ENCODE measurements at places on chromosomes 2 and 18. TPM values are rescaled to one million over a fixed set of nuclear protein-coding genes. Genes with fewer than 3 reads are reported as not detected.

Gene LIPG
- 3.6 TPM for total RNA-seq

Gene GCKR
- total RNA-seq = 0.20 TPM

Gene LTBP1
- total RNA-seq = 77.0 TPM

Gene RNMT
- total RNA-seq = 38.8 TPM

Gene CNTNAP5
- total RNA-seq = 63.2 TPM

Gene AQP4
- total RNA-seq = 1,006 TPM

Gene SF3B1
- total RNA-seq = 336 TPM

Gene IL1B
- total RNA-seq = 1.5 TPM

Gene TMEM150A
- 5.4 TPM for total RNA-seq

Gene ACMSD
- not detected for total RNA-seq

Gene PELI1
- total RNA-seq = 21.9 TPM

Gene IL36G
- total RNA-seq = 0.28 TPM

Gene HOXD8
- total RNA-seq = 10.5 TPM

Gene RAX
- 0.22 TPM for total RNA-seq

Gene DAPL1
- 1.8 TPM for total RNA-seq

GRCh38 chr2:160522951-160523710 lies 29.5 kb upstream of the RBMS1 start:
- no peak for DNase-seq

DNA sequence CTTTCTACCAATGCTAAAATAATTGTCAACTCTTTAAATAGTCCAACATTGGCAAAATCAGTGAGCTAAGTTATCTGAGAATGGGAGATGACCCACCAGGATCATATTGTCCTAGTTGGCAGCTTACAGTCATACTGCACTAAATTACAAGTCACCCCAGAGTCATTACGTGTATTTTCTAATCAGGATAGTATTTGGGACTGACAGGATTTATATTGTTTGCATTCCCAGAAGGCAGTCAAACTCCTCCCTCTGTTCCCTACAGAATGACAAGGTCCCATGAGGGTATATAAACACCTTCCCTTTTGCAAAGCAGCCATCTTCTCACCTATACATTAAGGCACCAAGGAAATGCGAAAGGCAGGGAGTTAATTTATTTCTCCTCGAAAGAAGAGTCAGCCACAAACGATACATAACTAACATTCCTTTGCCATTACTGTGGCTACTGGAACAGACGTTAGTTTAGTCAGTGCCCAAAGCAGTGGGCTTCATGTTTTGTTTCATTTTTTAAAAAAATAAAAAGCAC lies 125.3 kb downstream of the ANTXR1 start:
- no peak for DNase-seq

- no peak for DNase-seq
Observed at GRCh38 chr18:9642799-9643462, 28.6 kb upstream of the PPP4R1 start.

GRCh38 chr2:238948765-238949641 lies 101.1 kb downstream of the TWIST2 start:
- no peak for DNase-seq

GRCh38 chr18:33577685-33578517 lies at the start of gene ASXL3:
ASXL3 (plus strand) TSS chr18:33578219; CDS start chr18:33578632, 413 bp downstream.
- DNase-seq = peak; percentile 91

DNA sequence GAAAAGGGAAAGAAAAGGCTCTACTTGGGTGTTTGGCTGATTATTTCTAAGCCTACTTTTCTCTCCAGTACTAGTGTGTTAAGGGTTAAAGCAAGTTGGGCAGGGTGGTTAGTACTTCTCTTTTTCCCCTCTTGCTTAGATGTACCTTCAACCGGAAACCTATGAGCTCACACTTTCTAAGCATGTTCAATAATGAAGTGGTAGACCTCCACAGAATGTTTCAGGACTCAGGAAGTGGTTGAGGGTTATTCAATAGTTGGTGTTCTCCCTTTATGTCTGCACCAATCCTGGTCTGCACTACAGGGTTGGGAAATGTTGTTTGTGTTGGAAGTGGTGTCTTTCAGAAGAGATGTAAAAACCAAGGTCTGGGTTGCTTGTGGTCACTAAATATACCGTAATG lies 137.1 kb downstream of the ZEB2 start:
- no peak for DNase-seq

- DNase-seq = no peak
Observed at GRCh38 chr2:9163306-9164111, 43.1 kb upstream of the ASAP2 start.

- DNase-seq = no peak
Observed at GRCh38 chr2:203022751-203023150, 8.1 kb downstream of the NBEAL1 start.

- DNase-seq = no peak
Observed at GRCh38 chr18:23142251-23142929, 7.1 kb downstream of the CABLES1 start.

- DNase-seq = no peak
Observed at GRCh38 chr2:37635504-37636380, 35.7 kb downstream of the CDC42EP3 start.

GRCh38 chr2:112163541-112163981 lies 25.4 kb downstream of the FBLN7 start:
- DNase-seq = no peak

- peak; percentile 78 for DNase-seq
Observed at GRCh38 chr18:13220361-13220991, 1.9 kb downstream of the LDLRAD4 start.

DNA sequence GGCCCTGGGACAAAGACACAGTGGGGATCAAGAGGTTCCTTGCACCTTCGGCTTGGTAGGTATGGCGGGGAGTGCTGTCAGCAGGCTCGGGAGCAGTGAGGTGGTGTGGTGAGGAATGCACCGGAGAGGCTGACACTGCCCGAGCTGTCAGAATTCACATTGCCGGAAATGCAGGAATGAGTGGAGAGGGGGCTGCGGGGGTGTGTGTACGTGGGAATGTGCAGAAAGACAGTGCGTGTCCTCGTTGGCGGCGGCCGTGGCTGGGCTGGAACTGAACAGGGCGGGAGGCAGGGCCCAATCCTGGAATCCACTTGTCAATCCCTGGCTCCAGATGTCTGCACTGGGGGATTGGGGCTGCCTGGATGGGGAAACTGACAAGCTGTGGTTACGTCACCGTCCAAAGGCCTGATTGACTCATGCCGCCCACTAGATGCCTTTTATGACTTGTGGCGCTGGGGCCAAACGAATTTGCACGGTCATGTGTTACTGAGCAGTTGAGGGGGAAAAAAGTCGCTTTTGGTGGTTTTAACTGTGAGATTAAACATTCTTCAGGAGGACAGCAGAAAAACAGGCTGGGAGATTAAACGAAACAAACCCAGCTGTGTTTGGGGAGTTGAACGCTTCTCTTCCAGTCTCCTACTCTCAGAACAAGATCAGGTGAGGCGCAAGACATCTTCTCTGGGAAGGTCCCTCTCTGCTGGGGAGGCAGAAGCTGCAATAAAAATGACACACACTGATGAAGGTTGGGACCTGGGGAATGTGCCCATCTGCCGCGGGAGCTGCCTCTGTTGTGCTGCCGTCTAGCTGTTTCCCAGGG lies 189.4 kb upstream of the GLI2 start:
- no peak for DNase-seq

DNA sequence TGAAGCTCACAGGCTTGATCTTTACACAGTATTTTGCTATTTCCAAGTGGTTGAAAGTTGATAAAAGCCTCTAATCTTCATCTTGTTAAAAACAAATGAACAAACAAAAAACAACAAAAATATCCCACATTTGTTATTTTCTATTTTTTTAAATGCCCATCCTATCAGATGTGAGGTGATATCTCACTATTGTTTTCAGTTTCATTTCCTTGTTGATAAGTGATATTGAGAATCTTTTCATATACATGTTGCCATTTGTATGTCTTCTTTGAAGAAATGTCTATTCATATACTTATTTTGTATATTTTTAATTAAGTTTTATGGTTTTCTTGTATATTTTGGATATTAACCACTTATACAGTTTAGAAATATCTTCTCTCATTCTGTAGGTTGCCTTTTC lies 175.8 kb downstream of the CALCRL start:
- DNase-seq = no peak

GRCh38 chr18:74609535-74609934 lies 11.9 kb downstream of the ZNF407 start:
- DNase-seq = no peak

DNA sequence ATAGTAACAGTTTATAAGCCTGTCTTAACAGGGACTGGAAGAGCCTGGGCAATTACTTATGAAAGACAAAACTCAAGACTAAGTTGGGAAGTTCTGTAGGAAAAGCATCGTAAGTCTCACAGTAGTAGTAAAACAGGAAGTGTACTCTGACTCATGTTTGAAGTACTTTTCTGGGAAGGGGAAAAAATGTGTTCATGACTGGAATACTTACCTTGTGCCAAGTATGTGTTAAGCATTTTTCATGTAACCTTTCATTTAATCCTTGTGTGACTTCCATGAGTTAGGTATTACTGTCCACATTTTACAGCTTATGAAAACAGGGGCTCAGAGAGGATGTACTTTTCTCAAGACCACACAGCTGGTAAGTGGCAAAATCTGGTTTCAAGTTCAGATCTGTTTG lies 13.7 kb upstream of the SKOR2 start:
- DNase-seq = no peak

DNA sequence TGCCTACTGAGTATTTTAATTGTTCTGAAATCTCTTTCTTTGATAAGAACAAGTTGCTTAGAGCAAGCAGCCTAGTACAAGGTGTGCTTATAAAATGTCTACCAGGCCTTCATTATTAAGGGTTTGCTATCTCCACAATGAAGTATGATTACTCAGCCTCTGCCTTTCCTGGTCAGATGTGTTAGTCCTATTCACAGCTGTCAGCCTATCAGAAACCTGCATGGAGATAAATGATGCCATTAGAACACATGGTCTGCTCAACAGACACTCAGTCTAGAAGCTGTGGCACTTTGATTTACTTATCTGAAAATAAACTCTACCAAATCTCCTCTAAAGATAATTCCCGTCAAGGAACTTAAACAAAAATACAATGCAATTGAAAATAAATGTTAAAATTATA lies 448.7 kb downstream of the ERBB4 start:
- DNase-seq = peak; percentile 24

GRCh38 chr2:39697454-39697853 lies 31.7 kb downstream of the TMEM178A start:
- DNase-seq = no peak

- no peak for DNase-seq
Observed at GRCh38 chr18:29373000-29373399, 1196.1 kb upstream of the CDH2 start.

- no peak for DNase-seq
Observed at GRCh38 chr2:239376351-239376750, 24.5 kb downstream of the HDAC4 start.

DNA sequence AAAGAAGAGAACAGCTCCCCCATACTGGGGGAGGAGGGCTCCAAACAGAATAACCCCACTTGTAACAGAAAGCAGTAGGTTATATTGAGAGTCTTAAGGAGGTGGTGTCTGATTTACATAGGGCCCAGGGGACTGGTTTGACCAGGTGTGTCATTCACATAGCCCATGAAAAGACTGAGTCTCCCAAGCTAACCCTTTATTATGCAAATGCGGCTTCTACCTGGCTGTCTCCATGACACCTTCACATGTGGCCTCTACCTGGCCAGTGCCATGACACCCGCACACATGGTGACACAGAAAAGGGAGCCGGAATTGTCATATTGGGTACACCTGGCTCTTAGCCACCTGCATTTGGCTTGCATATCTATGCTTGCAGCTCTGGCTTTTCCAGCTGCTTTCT lies 1057.2 kb upstream of the PIK3C3 start:
- DNase-seq = no peak

Data from spinal cord (tissue), 10 donors.